Forelimb muscle (tissue), 1 donor: ENCODE measurements at places on chromosomes 1 and 21. TPM values are rescaled to one million over a fixed set of nuclear protein-coding genes. Genes with fewer than 3 reads are reported as not detected.
A peak's percentile ranks its signal among the peaks of the same experiment; 100 is the strongest.

DNA sequence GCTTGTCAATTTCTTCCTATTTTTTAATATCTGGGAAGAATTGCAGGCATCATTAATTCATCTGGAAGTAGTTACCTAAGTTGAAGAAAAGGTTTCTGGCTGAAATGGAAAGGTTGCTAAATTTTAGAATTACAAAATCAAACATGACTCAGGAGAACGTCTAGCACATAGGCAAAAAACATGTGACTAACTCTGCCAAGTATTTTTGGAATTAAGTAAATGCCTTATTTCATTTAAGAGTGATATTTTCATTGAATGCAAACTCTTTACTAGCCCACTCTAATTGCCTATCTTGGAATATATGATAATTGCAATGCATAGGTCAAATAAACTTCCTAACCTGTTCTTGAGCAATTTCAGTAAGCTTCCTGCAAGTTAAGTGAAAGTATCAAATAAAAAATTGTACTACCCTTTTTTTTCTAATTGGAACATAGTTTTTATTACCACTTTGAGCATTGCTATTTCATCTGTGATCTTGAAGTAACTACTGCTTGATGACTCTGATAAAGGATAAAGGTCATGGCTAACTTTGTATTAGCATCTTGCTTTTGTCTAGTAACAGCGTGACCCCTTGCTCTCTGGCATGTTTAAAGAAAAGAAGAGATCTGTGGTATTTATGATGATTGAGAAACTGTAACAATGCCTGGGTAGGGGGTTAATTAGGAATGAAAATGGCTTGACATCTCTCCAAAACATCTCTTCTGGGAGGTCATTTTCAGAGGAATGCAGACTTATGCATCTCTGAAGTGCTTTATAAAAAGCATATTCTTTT lies 208.3 kb upstream of the NCAM2 start:
- no peak for DNase-seq

DNA sequence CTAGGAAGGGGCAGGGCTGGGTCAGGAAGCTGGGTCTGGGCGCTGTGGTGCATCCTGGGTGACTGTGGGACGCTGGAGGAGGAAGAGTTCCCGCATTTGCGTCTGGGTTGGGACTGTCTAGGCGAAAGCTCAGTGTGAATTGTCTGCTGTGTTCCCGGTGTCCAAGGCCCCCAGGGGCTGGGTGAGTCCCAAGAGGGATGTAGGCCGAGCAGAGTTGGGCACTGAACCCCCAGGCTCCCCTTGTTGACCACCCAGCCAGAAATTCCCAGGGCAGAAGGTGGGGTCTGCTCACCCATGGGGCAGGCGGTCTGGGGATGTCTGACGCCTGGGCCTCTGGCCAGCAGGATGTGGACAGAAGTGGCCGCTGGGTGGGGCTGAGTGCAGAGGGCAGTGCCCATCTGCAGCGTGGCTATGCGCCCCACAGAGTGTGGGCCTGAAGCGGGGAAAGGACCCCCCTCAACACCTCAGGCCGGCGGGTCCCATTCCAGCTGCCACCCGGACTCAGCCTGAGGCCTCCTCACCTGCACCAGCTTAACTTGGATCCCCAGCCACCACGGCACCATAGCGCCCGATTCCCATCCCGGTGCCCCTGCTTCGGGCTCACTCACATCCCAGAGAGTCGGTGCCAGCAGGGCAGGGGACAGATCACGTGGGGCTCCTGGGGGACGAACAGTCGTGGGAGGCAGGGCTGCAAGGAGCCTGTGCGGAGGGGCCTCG lies 37.0 kb upstream of the POFUT2 start:
- DNase-seq = no peak

- no peak for DNase-seq
Observed at GRCh38 chr1:44129616-44130500, 11.2 kb downstream of the KLF17 start.

DNA sequence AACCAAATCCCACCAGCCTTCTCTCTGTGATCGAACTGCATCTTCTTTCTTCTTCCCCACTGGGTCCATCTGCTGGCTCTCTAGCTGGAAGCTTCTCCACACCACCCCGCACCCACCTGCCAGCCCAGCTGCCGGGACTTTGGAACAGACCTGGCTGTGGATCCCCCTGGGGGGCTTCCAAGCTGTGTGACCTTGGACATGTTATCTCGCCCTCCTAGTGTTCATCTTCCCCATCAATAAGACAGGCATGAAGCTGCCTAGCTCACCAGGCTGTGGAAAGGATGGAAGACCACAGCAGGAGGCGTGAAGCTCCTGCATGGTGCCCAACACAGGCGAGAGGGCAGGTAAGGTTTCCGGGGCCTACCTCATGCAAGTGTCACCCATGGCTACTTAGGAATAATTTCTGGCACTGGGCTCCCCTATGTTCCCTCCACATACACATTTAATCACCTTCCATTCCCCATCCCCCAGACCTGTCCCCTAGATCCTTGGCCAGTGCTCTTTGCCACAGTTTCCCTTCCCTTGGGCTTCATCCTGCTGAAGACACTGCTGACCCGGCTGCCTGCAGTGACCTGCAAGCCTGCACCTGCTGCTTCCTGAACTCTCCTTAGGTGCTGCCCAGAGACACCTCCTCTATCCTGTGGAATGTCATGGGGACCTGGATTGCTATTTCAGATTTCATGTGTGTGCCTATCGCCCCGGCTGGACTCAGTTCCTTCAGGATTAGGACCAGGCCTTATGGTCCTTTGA lies 13.2 kb upstream of the C2CD2 start:
- no peak for DNase-seq

DNA sequence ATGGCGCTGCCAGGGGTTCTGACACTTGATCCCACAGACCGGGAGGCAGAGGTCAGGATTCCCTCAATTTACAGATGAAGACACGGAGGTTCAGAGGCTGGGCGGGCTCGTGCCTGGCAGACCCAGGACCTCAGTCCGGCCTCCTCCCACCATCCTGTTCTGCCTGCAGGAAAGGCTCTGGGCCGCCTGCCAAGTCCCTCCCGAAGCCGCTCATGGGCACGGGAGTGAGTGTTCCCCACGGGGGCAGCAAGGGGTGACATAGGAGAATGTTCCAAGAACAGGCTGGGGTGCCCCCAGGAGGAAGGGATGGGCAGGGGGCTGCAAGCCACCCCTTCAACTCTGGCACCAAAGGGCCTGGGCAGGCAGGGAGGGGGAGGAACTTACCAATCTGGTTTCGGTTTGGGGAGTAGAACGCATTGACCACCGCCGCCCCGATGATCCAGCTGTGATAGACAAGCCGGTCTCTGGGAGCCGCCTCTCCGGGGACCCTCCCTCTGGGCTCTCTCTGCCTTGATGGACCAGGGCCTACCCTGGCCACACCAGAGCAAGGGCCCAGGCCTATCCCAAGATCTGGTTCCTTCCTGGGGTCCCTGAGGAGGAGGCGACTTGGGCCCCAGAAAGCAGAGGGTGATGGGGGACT lies 7.5 kb downstream of the PRXL2B start:
- DNase-seq = no peak

DNA sequence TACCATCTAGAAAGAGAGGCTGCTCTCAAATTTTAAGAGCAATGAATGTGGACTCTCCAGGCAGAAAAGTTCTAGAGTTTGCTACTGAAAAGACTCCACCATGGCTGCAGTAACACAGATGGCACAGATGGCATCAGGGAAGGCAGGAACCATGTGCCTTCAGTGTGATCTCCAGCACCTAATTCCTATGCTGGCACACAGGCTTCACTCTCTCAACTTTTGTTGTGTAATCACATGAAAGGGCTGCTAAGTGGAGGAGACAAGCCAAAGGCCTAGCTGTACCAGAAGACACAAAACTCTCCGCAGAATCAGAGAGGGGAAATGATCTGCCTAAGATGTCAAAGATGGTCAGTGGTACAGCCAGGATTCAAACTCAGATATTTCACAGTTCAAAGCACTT lies 31.1 kb downstream of the ERI3 start:
- DNase-seq = no peak

GRCh38 chr1:161071886-161072371 lies 2.2 kb upstream of the ARHGAP30 start:
- DNase-seq = no peak

DNA sequence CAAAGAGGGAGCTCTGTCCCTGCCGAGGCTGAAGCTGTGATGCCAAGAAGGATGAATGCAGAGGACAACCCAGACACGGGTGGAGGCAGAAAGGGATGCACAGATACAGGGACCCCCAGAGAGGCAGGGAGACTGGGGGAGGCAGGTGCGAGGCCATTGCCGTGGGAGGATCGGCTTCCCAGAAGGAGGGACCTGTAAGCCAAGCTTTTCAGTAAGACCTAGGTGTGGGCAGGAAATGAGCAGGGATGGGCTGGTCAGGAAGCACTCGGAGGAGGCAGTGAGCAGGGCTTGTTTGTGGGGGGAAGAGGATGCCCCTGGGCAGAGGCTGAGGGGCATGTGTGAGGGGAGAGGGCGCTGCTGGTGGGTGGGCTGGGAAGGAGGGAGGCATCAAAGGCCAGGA lies 67.7 kb upstream of the WNT4 start:
- DNase-seq = no peak

DNA sequence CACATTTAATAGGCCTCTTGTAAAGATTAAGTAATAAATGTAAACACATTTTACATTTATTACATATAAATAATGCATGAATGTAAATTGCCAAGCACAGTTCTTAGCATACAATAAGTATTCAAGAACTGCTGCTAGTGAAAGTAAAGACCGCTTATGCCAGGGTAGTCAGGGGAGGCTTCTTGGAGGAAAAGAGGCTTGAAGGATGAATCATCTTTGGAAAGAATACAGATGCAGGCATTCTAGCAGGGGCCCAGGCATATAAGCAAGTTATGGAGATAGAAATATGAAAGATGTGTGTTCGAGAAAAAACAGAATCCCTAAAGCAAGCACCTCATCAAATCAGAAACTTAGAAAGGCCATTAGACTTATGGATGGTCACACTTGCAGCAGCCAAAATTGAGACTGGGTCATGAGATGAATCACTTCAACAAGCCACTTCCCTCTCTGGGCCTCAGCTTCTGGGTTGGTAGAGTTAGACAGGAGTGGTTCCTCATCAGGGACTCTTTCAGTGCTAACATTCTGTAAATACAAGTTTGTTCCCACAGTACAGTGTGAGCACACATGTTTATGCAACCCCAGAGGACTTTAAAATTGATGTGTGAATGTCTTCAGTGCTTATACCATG lies 79.8 kb upstream of the ROR1 start:
- no peak for DNase-seq

Gene PTGER3
- 0.90 TPM for polyA plus RNA-seq

Gene ERG
- 16.4 TPM for polyA plus RNA-seq

Gene KNCN
- polyA plus RNA-seq = 0.10 TPM

DNA sequence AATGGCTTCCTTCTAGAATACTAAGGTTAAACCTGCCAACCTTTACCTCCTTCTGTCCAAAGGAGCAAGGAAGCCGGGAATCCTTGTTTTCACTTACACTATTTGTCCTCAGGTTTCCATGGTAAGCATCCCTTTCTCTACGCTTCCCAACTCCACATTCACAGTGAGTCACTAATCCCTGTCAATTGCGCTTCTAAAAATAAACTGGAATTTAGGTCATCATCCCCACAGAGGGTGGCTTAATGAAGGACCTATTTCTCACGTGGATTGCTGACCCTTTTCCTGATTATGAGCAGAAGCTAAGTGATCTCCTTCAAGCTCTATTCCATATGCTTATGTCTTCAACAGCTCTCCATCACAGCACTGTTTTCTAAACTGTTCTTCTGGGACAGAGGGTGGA lies 39.9 kb upstream of the ABCA4 start:
- DNase-seq = peak; percentile 6

- no peak for DNase-seq
Observed at GRCh38 chr1:36523230-36523495, 40.5 kb upstream of the CSF3R start.

DNA sequence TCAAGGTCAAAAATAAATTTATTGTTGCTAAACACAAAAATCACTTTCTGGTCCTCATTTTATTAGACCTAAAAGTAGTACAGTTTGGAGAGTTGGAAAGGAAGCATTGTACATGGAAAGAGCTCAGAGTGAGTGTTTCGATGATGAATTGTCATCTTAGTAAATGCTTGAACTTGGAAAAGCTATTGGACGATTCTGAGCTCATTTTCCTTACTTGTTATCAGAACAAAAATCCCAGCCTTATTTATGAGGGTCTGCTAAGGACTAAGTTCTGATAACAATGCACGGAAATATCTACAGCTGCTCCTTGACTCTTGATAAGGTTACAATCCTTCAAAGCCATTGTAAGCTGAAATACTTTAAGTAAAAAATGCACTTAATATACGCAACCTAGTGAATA lies 710.0 kb upstream of the PTBP2 start:
- DNase-seq = no peak

Gene LRRIQ3
- polyA plus RNA-seq = 0.44 TPM

- DNase-seq = no peak
Observed at GRCh38 chr1:54290506-54291184, 90.7 kb downstream of the MRPL37 start.

- no peak for DNase-seq
Observed at GRCh38 chr1:230308039-230308438, 118.1 kb downstream of the PGBD5 start.

Gene FOXD2
- 0.20 TPM for polyA plus RNA-seq

Gene CD1D
- 1.3 TPM for polyA plus RNA-seq

- no peak for DNase-seq
Observed at GRCh38 chr1:160740133-160740688, 1.2 kb downstream of the SLAMF7 start.

GRCh38 chr1:179241530-179242097 lies 12.1 kb upstream of the ABL2 start:
- DNase-seq = no peak

Gene KLHDC7A
- not detected for polyA plus RNA-seq

Gene ZNF593OS
- polyA plus RNA-seq = 1.5 TPM

GRCh38 chr1:186531561-186532165 lies 70.7 kb upstream of the PDC start:
- no peak for DNase-seq

DNA sequence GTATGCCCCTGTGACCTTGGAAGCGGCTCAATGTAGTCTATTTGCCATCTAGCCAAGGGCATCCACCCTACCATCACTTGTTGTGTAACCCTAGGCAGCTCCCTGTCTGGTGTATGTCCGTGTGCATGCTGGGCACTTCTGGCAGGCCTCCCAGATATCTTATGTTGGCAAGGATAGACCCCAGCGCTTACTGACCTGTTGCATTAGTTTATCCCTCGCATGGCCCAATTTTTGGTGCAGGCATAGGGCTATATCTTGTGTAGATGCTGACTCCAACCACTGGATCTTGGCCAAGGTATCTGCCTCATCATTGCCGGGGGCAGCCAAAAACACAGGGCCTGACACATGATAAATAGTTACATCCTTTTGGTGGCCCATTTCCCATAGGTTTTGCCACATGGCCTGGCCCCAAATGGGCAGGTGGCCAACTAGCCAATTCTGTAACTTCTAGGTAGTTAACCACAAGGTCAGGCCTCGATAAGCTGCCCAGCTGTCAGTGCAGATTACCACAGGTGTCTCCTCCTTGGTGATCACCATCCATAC lies 14.0 kb upstream of the TBX19 start:
- no peak for DNase-seq

DNA sequence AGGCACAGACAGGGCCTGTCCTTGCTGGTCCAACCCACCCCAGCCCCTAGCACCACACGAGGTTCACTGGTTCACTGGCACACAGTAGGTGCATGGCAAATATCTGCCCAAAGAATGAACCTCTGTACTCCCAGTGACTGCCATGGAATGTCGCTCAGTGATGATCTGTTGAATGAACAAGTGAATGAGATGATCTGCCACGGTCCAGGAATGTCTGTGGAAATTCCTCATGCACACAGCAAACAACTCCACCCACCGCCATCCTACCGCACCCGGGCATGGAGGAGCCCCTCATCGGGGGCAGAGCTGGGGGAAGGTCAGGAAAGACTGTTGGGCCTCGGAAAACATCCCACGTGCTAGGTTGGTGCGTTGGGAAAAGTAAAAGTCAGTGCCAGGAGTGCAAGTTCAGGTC lies 1.7 kb downstream of the HSPG2 start:
- no peak for DNase-seq

Gene ACTA1
- polyA plus RNA-seq = 14,286 TPM

Gene KPRP
- polyA plus RNA-seq = not detected

Gene GADD45A
- 15.9 TPM for polyA plus RNA-seq

Gene SPATA45
- not detected for polyA plus RNA-seq
